ENCODE measurements at places on chromosomes 2 and 18.

GRCh38 chr2:105793196-105793975 is 48.7 kb downstream of the NCK2 start:
- no peak for DNase-seq

DNA sequence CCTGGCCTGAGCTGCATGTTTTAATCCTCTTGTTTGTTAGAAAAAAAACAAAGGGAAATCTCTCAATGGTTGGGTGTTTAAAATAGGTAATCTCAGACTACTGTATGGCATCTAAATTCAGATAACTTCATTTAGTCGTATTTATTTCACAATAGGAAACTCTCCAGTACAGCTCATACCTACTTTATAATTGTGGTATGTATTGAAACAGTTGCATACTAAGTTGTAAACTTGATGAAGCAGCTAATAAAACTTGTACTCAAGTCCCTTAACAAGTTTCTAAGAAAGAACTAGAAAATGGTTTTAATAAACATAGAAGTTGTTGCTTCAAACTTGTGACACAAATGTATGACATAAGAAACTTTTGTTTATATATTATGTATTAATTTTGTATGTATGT is 334.5 kb downstream of the PTPRM start:
- no peak for DNase-seq

- DNase-seq = no peak
These were observed 105.4 kb downstream of the KCNH7 start for GRCh38 chr2:162732946-162733698.

- DNase-seq = no peak
These were observed 17.1 kb upstream of the ZNF236 start for GRCh38 chr18:76805221-76805620.

DNA sequence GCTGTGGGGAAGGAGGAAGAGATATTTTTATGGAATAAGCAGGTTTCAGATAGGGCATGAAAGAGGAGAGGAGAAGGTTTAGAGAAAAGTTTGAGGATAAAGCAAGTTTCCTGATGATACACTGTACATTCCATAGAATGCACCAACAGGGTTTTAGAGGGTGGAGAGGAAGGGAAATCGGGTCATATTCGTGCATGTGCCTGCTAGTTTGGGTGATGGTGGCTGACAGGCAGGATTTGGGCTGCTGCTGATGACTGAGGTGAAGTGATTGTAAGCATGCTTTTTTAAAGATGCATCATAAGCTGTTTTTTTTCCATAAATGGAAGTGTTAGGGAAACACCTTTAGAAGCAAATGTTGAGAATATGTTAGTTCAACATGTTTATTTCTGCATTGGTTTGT is 68.8 kb downstream of the PMAIP1 start:
- DNase-seq = no peak

- DNase-seq = no peak
These were observed 141.0 kb downstream of the TMEM17 start for GRCh38 chr2:62364791-62365528.

- DNase-seq = no peak
These were observed 260.3 kb downstream of the KLHL29 start for GRCh38 chr2:23645230-23645808.

DNA sequence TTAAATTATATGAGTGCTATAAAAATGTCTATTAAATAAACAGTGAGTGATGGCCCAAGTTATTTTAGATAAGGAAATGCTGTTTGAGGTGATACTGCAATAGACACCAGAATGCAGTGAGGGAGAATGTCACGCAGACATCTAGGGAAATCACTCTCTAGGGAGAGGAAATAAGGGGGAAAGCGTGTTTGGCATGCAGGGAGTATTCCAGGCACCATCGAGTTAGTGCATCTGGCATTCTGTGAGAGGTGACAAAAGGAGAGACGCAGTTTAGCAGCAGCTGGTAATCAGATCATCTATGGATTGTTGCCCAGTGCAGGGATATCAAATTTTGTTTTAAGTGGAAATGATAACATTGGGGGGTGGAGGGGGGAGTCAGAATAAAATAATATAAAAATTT is 175.4 kb upstream of the NETO1 start:
- no peak for DNase-seq

DNA sequence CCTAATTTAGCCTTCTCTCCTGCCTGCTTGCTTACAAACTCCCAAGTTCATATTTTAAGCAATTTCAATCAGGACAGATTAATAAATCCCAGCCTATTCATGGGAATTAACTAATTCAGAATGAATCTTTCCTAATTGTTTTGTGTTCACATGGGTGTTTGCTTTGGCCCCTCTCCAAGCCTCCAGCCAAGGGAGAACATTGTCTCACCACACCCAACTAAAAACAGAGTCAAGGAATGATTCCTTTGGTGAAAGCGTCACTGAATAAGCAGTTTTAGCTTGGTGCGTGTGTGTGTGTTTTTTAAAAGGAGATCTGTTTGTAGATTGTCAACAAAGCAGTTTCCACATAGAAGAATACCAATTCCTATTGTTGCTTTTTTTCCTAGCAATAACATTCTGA is 43.0 kb upstream of the DSG1 start:
- DNase-seq = no peak

- no peak for DNase-seq
These were observed 3.2 kb upstream of the KIDINS220 start for GRCh38 chr2:8840475-8841091.

GRCh38 chr2:25062511-25062917 is 20.6 kb downstream of the EFR3B start:
- DNase-seq = no peak

DNA sequence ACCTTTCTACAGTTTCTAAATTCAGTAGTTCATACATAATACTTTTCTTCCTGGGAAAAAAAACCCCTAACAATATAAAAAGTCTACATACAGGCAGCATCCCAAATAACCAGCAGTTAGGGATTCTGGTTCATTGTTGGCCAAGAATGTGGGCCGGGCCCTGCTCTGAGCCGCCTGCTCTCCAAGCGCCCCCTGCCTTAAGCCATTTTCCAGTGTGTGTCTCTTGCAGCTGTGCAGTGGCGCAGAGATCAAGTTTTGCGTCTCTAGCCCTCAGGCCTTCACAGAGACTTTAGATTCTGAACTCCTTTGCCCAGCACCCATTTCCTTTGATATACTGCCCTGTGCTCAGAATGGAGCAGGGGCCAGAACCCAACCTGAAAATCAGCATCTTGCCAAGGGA is 32.9 kb downstream of the RMC1 start:
- DNase-seq = no peak

- no peak for DNase-seq
These were observed 117.0 kb downstream of the GRB14 start for GRCh38 chr2:164504253-164504652.

- no peak for DNase-seq
These were observed 191.2 kb upstream of the BCL2L11 start for GRCh38 chr2:110929528-110929927.

DNA sequence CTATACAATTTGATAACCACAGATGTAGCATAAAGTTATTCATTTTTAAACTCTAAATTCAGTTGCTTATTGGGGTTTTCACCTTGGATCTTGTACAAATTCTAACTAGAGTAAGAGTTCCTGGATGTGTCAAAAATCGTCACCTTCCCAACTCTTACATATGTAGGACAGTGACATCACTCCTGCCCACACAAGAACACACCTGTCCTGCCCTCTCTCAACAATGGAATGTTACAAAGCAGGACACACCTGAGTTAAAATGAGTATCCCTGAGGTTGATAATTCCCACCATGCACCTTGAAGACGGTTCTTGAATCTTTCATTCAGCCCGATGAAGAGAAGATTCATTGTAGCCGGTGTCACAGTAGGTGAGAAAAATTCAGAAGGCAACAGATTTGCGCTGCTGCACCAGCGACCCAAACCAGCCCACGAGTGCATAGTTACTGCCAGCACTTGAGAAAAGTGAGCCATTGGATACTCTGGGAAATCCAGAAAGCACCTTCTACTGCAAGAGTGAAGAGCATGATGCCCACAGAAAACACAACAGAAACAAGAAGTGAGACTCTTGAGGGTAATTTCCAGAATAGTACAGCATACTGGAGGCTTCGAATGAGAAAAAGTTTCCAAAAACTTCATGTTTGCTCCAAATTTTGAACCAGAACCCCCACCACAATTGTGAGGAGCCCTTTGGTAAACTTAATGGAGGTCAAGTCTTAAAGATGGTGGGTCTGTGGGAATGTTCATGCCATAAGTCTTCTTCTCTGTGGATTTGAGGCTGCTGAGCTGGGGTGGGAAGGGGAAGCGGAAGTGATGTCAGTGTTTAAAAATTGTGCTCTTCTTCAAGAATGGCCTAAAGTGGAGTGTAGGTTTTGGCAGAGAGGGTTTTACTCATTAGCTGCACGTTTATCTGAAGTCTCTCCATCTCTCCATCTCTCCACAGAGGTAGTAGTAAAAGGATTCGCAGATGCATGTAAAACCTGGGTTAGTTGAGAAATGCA is 34.7 kb upstream of the ADAM23 start:
- no peak for DNase-seq

DNA sequence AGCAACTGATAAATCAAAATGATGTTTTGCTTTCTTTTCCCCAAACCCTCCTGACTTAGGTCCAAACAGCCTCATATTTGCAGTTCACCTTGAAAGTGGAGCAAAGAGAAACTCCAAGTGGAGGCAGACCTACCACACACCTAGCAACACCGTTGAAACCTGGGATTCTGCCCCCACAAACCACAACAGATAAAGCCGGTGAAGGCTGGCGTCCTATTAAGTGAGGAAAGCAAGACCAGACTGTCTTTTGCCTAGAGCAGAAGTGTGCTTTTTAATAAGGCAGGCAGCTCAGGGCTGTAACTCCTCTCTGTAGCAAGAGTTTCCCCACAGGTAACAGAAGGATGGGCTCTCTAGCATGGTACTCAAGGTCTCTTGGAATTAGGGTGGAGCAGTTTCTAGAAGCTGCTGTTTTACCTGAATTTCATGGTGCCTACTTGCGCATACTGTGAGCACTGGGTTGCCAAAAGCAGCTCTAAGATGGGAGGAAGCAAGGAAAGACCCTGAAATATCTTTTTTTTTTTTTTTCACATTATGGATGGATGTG is 336.9 kb downstream of the BCL11A start:
- DNase-seq = no peak

DNA sequence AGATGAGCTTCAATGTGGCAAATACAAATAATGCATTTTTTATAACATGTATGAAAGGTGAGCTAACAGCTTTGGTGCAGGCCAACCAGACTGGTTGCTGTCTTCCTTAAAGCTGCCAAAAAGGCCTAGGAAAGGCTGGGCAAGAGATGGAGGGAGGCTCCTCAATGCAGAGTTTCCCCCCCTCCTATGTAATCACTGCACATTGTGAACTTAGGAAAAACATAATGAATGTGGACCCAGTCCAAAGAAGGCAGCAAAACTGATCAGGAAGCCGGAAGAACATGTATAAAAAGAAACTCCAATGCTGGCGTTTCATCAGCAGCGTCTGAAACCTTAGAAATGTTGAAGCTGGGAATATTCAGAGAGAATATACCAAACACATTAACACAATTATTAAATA is 84.2 kb upstream of the LYPD6 start:
- no peak for DNase-seq

GRCh38 chr2:12764849-12765605 is 48.3 kb downstream of the TRIB2 start:
- no peak for DNase-seq

DNA sequence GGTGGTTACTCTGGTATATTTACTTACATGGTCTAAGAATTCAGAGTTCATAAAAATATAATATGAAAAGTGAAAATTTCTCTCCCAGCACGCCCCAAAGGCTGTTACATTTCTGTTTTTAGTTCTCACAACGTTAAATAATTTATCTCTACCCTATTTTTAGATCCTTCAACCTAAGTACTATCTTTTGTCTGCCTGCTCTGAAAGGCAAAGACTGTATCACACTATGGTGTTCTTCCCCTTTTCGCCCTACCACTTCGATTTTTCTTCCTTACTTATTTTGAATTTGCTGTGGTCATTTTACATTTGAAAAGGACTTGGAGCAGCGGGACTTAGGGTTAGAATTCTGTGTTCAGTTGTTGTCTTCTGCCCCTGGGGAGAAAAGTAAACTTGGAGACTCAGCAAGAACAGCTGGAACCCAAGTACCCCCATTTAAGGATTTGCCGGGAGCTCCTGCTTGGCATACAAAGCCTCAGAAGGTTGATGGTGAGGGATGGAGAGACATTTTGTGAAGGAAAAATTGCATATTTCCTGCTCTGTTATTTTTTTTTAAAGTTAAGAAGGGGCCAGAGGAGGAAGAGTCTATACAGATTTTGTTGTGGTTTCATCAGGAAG is 19.0 kb downstream of the ADAM23 start:
- no peak for DNase-seq

DNA sequence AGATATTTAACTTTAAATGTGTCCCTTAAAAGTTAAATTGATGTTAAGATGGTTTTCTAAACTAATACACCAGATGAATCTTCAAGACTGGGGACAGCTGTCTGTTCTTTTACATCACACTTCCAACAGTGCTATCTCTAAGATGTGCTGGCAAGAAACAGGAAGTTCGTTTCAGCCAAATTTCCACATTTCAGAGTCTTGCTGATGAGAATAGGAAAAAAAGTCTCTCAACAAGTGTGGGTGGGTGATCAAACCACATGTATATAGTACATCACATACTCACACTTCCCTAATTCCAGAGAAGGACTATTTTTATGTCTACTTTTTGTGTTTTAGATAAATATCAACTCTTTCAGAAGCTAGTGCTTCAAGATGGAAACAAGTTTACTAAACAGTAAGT is 1712.8 kb upstream of the TMEFF2 start:
- no peak for DNase-seq

- DNase-seq = no peak
These were observed 64.7 kb upstream of the SERTAD2 start for GRCh38 chr2:64718250-64718885.

GRCh38 chr2:173407646-173408045 is 53.0 kb downstream of the CDCA7 start:
- no peak for DNase-seq

DNA sequence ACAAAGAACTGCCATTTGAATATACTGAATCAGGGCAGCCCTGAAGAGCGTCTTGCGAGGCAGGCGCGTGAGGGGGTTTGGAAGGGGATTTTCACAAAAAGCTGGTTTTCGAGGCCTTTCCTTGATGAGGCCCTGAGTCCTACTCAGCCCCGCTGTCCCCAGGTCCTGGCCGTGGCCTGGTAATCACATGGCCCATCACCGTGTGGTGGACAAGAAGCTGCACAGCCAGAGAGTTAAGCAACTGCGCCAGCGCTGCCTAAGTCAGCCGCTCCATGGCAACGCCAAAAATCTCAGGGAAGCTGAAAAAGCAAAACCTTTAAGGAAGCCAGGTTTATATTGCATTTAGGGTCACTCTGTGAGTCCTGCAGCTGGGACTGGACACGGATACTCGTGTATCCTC is 341.2 kb upstream of the MYT1L start:
- DNase-seq = no peak

DNA sequence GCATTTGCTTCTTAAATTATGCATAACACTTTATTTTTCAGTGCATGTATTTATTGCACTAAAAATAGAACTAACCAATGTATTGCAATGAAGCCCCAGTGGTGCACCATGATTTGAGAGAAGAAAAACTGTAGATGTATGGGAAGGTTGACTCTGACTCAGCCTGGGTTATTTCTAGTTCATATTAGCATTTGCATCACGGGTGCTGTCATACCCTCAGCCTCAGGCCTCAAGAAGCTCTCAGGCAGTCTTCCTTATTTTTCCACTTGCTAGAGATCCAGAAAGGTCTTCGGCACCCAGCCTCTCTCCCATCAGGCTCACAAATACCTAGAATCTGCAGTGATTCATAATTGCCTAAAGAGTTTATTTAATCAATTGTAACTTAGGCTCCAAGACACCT is 148.0 kb downstream of the DNER start:
- DNase-seq = no peak

- DNase-seq = no peak
These were observed 13.4 kb downstream of the IL18RAP start for GRCh38 chr2:102436323-102436722.

All from stimulated activated CD8-positive, alpha-beta memory T cell treated with anti-CD3 and anti-CD28 coated beads, Interleukin-4, amount 100 ng/mL, for 4 hours (primary cell).